ENCODE measurements at places on chromosomes 6 and 20. TPM values are rescaled to one million over a fixed set of nuclear protein-coding genes. Genes with fewer than 3 reads are reported as not detected.

- DNase-seq = no peak
- no peak overlapping the region for H3K27ac ChIP-seq
- no peaks in the 10 kb centered on the region for H3K27me3 ChIP-seq
- H3K4me1 ChIP-seq = no peaks in the 10 kb centered on the region
- peaks cover 3% of the 10 kb centered on the region for H3K36me3 ChIP-seq
Observed at GRCh38 chr20:36833275-36834020, 42.5 kb upstream of the TLDC2 start.

DNA sequence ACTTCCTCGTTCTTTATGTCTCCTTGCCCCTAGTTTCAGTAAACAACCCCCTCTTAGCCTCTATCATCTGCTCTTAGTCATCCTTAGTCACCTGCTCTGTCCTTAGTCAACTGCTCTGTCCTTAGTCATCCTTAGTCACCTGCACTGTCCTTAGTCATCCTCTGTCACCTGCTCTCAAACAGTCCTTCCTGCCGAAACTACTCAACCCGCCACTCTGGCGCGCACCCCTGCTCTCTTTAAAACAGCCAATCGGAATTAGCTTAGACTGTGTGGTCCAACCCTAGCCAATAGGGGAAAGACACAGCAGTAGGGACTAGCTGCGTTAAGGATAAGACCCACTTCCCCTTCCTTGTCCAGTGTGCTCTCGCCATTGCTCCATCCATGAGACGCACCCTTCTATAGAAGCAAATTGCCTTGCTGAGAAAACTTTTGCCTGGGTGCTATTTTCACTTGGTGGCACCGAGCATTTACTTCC is 73.9 kb downstream of the BACH2 start:
- H3K4me1 ChIP-seq = peaks cover 58% of the 10 kb centered on the region
- peak overlapping the region; percentile 36 for H3K27ac ChIP-seq
- H3K36me3 ChIP-seq = peaks cover 33% of the 10 kb centered on the region
- H3K27me3 ChIP-seq = no peaks in the 10 kb centered on the region

GRCh38 chr6:1400126-1400850 is 10.9 kb downstream of the FOXF2 start:
- H3K36me3 ChIP-seq = no peaks in the 10 kb centered on the region
- DNase-seq = no peak
- peaks cover 6% of the 10 kb centered on the region for H3K4me1 ChIP-seq
- H3K27me3 ChIP-seq = peaks cover 38% of the 10 kb centered on the region

KHDC3L gene
- total RNA-seq = not detected

FRK gene
- not detected for total RNA-seq

- H3K36me3 ChIP-seq = no peaks in the 10 kb centered on the region
- DNase-seq = no peak
- H3K27ac ChIP-seq = no peak overlapping the region
- peaks cover 39% of the 10 kb centered on the region for H3K27me3 ChIP-seq
Observed at GRCh38 chr6:7732228-7732627, 6.3 kb downstream of the BMP6 start.
